Activated B cell treated with CpG ODN at 0.5 μM for 24 hours (primary cell): ENCODE measurements at places on chromosomes 6 and 20.

GRCh38 chr20:47508278-47508677 lies 6.6 kb downstream of the NCOA3 start:
- no peak for DNase-seq

- no peak for DNase-seq
Observed at GRCh38 chr6:112360498-112360897, 13.4 kb downstream of the RFPL4B start.

- no peak for DNase-seq
Observed at GRCh38 chr6:147911686-147912085, 403.2 kb downstream of the SAMD5 start.

DNA sequence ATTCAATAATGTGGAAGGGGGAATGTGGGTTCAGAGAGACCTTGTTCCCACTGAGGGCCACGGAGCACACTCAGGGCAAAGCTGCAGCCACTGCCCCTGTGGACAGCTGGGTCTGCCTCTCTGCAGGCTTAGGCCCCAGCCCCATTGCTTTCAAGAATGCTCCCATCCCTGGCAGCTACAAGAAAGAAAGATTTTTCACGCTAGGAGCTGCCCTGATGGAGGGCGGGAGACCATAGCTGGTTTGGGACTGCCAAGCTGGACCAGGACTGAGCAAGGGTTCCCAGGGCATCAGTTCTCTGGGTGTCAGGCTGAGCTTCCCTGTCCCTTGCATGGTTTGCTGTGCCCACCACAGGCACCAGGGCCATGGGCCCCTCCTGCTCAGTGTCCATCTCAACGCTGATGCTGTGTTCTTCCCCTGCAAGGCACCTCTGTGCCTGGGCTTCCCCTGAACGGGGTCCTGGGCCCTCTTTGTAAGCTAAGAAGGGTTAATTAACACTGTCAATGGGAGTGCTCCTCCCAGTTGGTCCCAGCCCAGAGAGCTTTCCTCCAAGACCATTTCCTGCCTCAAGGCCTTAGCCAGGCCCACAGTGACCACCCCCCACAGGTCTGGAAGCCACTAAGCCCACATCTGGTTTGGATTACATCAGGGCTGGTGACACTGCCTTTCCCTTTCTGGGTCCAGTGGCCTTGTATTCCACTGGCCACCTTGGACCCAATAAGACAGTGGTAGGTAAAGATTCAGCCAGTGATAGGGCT lies 8.4 kb downstream of the FOXS1 start:
- DNase-seq: no peak
